Thyroid gland (tissue), 4 donors: ENCODE measurements at places on chromosomes 2 and 18.
A peak's percentile ranks its signal among the peaks of the same experiment; 100 is the strongest.

DNA sequence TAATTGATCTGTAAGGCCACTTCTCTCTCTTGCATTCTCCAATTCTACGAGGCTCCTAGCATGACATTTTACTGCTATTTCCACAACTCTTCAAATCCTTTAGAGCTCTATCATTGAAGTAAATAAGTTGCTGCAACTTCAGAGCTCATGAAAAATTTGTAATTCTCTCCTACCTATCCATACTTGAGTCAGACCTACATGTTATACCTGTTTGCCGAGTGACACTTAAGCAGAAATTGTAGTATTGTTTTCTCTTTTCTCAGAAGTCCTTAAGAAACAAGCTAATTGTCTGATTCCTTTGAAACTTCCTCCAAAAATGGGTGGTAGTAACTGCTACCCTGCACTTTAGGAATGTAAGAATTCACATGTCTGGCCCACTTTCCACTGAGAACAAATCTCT is 26.1 kb downstream of the GALM start:
- DNase-seq, result no peak

DNA sequence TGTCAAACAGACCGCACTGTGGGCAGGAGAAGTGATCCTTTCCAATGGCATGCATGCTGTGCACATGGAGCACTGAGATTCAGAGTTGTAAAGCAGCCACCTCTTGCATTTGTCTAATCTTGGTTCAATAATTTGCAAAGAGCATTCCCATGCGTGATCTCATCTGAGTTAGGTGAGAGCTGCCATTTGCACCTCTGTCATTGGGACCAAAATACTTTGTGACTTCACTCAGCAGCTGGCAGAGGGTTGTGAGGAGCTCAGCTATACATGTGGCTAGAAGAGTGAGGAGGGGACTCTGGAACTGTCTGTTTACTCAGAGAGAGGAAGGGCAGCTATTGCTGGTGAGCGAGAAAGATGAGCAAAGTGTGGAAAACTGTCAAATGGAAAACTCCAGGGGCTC is 265.1 kb upstream of the TNP1 start:
- DNase-seq, result no peak

- DNase-seq, result no peak
Observed at GRCh38 chr2:38466876-38467767, 90.0 kb upstream of the ATL2 start.

GRCh38 chr2:235954888-235955480 is 213.2 kb downstream of the GBX2 start:
- no peak for DNase-seq

- DNase-seq, result no peak
Observed at GRCh38 chr2:237669283-237669627, 41.9 kb downstream of the LRRFIP1 start.

DNA sequence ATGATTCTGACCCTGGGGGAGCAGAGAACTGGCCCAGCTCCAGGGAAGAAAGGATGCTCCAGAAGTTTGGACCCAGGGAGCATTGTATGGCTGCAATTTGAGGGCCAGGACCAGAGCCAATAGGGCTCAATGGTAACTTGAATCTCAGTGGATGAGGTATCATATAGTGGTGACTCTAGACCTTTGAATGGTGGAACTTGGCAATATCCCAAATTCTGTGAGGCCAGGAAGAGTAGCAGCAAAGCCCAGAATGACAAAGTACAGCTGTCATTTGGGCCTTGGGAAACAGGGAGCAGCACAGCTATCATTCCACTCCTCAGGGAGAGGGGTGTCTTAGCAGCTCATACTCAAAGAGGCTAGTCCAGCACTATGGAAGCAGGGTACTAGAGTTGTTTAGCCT is 332.9 kb upstream of the RBMS1 start:
- no peak for DNase-seq

GRCh38 chr2:120018549-120018948 is 5.7 kb downstream of the EPB41L5 start:
- DNase-seq, result peak; percentile 87

DNA sequence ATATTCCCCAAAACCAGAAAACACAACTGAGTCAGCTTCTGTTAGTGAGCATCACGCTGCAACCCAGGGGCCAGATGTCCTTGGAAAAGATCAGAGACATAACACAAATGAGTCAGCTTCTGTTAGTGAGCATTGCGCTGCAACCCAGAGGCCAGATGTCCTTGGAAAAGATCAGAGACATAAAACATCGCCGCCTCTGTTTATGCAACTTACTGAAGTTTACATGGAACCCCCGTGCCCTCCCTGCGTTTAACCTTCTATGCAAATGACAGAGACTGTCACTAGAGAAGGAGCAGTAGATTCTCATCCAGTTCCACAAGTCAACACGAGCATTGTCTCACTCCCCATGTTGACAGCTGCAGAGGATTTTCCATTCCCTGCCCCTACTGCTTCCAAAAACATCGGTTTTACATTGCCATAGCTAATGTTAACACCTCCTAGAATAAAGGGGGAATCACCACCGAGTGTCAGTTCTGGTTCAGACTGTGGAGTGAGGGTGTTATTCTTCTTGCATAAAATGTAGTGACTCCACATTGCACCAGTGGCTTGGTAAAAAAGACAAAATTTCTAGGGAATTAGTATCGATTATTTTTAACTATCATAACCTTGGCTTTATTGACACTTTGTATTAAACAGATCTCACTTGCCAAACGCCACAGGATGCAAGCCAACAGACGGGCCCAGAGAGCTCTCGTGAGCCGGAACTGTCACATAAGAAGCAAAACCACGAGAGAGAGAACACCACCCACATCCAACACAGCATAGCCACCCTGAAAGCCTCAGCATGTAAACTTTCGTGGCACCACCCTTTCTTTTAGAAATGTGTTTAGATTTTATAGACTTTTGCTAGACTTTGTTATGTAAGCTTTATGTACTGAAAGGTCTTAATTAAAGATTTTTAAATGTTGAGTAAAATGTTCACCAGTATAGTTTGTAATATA is 87.7 kb downstream of the SH3YL1 start:
- no peak for DNase-seq

GRCh38 chr18:79961527-79962291 is 2.7 kb upstream of the HSBP1L1 start:
- peak; percentile 48 for DNase-seq

DNA sequence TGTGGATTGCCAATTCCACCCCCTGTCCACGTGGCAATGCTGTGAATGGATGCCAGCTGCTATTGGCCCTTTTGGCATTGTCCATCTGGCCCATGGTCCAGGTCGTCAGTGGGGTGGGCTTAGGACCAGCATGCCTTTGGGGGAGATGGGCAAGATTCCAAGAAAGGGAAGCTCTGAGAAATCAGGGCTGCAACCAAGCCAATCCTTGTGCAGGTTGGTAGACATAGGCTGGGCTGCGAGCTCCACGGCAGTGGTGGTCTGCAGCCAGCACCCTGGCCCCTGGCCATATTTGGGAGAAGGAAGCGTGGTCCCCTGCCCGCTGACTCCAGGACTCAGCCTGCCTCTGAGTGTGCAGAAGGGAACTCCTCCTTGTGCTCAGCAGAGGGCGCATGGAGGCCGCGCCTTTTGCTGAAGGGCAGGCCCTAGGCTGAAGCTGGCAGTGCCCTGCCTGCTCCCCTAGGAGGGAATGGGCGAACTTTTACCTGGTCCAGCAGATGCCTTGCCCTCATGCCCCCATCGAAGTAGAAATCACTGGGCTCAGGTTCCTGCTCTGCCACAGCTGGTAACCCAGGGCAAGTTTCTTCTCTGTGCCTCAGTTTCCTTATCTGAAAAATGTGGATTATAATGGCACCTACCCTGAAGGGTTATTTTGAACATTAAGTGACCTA is 5.4 kb downstream of the SPR start:
- DNase-seq, result peak; percentile 73
